ENCODE measurements at places on chromosomes 13 and 19.

DNA sequence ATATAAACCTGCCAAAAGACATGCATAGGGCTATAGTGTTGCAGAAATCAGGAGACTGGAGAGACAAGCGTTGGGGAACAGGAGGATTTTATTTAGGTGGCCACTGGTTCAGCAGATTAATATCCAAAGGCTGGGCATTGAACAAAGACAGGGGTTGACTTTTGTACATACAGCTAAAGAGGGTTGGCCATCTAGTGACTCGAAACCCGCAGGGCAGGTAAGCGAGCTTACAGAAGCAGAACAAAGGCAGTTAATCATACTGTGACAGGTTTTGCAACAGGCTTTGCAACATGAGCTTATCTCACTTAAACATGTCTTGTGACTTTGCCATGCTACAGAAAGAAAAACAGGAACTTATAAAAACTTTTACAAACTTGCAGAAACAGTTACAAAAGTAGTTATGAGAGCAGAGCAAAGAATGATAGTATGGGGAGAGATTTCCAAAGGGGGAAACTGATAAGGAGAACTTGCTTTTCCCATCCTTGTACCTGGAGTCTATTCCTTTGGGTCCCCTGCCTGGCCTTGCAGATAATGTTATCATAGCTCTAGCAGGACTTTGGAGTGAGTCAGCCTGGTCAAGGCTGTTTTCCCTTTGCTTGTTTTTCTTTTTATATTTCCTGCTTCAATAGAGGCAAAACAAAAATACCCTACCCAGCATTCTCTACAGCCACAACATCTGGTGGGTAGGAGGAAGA lies 234.2 kb downstream of the PCDH17 start:
- DNase-seq, result no peak

DNA sequence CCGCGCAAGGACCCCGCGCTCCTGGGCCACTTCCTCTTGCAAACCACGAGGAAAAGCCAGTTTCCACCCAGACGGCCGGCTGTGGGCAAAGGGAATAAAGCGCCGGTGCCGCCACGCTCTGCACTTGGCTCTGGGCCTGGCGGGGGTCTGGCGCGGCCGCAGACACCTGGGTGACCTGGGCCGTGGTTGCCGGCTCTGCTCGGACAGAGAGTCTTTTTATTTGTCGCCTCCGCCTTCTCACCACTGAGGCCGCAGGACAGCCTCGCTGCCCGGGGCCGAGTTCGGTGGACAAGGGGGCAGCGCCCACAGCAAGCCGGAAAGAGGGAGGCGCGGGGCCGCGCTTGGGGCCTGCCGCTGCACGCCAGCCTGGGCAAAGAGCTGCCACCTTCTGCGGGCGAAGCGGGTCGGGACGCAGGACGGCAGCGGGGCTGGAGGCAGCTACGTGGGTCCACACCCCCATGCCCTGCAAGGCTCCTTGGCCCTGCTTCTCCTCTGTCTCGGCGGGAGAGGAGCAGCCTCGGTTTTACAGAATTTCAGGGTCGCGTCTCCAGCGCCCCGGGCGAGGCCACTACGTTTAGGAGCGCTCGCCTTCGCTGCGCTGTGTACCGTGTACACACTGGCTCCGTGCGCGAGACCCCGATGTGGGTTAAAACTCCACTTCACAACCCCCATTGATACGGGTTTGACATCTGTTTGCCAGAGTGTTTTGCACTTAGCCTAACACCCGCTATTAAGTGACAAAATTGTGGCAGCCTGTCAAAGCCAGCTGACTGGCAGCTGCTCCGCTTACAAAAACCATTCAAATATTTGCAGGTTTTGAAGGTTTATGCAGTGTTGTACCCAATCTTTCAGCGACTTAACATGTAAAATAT lies 13.0 kb upstream of the SOX1 start:
- no peak for DNase-seq

- DNase-seq, result no peak
Observed at GRCh38 chr13:80278706-80279105, 62.2 kb downstream of the SPRY2 start.

DNA sequence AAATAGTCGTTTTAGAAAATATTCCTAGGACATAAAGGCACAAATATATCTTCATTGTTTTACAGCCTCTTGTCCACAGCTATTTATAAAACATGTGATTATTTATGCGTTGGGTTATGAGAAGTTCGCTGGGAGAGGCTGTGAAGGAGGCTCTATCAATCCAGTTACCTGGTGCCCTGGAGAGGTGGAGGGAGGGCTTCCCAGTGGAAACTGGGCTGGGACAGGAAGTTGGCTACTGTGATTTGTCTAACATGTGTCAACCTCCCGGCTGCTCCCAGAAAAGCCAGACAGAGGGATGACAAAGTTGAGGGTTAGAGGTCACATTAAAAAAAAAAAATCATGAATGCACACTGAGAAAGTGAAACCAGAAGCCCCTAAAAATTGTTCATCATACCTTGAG lies 346.5 kb downstream of the ZNF536 start:
- DNase-seq, result no peak

- DNase-seq, result no peak
Observed at GRCh38 chr13:24661713-24662112, 18.5 kb upstream of the ATP12A start.

GRCh38 chr19:6677495-6677882 lies 7.5 kb upstream of the TNFSF14 start:
- DNase-seq, result no peak

- no peak for DNase-seq
Observed at GRCh38 chr19:45901912-45902650, at the start of gene MYPOP. MYPOP (minus strand) TSS chr19:45902613; CDS start chr19:45901773, 840 bp downstream.

- DNase-seq, result no peak
Observed at GRCh38 chr13:30196025-30196424, 111.3 kb downstream of the KATNAL1 start.

Measured in AG04449 (cell line).